ENCODE measurements at places on chromosomes 16 and 17.
A peak's percentile ranks its signal among the peaks of the same experiment; 100 is the strongest.

GRCh38 chr16:67191411-67191994 lies 452 bp upstream of the E2F4 start:
- DNase-seq: no peak

DNA sequence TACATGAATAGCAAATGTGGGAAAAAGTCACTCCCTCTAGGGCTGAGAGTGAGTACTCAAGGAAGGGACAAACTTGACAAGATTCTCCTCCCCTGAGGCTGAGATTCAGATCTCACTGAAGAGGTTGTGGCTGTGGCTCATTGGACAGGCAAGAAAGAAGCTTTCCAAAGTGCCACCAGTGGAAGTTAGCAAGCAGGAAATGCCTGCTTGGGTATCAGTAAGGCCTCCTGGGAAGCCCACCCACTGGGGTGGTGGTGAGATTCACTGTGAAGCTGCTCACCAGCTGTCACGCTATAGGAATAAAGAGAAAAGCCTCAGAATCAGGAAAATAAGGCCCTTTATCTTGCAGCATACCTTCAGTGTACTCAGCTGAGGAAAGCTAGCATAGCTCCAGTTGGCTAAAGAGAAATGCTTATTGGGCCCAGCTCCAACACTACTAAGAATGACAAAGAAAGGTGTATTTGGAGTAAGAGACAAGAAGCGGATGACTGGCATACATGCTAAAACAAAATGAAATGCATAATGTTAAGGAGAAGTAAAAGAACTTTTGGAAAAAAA lies 274.4 kb upstream of the TOM1L1 start:
- DNase-seq: no peak

DNA sequence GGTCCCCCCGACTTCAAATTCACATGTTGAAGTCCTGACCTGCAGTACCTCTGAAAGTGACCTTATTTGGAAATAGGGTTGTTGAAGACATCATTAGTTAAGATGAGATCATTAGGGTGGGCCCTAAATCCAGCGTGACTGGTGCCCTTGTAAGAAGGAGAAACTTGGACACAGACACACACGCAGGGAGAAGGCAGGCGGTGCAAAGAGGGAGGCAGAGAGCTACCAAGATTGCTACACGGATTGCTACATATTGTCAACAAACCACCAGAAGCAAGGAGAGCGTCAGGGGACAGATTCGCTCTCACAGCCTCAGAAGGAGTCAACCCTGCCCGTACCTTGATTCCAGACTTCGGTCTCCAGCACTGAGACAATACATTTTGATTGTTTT lies 6.8 kb upstream of the WBP2 start:
- DNase-seq: no peak

GRCh38 chr16:59971264-59971663 lies 1237.1 kb upstream of the GOT2 start:
- DNase-seq: no peak

- no peak for DNase-seq
Measured at GRCh38 chr16:58399718-58400633, 7.7 kb downstream of the GINS3 start.

- no peak for DNase-seq
Measured at GRCh38 chr17:8506145-8506544, 70.5 kb downstream of the NDEL1 start.

DNA sequence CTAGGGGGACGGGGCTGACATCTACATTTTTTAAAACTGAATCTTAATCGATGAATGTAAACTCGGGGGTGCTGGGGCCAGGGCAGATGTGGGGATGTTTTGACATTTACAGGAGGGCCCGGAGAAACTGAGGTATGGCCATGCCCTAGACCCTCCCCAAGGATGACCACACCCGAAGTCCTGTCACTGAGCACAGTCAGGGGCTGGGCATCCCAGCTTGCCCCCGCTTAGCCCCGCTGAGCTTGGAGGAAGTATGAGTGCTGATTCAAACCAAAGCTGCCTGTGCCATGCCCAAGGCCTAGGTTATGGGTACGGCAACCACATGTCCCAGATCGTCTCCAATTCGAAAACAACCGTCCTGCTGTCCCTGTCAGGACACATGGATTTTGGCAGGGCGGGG lies 21.4 kb downstream of the ADAM11 start:
- no peak for DNase-seq

- no peak for DNase-seq
Measured at GRCh38 chr17:1878419-1879121, 48.8 kb downstream of the RPA1 start.

DNA sequence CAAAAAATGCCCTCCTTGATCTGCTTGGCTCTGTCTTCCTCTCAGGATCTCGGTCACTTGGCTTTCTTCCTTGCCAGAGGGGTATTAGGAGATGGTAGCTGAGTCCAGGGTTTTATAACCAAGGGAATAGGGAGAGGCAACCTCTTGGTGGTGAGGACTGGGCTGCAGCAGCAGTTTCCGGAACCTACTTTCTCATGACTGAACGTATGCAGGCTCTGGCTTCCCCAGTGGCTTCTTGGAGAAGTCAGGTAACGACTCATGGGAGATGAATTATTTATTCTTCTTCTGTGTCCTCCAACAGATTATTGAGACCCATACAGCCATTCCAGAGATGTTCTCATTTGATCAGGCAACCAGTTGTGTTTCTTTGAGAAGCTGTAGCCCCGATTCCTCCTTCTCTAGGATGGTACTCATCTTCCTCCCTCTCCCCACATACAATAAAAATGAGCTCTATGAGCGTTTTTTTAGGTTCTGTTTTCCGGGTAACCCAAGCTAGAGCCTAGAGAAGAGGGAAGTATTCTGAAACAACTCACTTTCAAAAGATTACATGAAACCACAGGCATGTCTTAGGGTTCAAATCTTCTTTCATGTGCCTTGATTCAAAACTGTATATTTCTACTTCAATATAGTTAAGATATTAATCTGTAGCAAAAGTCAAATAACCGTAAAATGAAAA lies 22.3 kb upstream of the DHX40 start:
- no peak for DNase-seq

- DNase-seq: no peak
Measured at GRCh38 chr16:2244301-2244700, 7.1 kb downstream of the ECI1 start.

GRCh38 chr17:65518256-65518655 lies 43.2 kb downstream of the AXIN2 start:
- no peak for DNase-seq

GRCh38 chr17:64185101-64185500 lies 55.2 kb upstream of the ERN1 start:
- no peak for DNase-seq

GRCh38 chr16:4649744-4650442 lies 25.3 kb downstream of the MGRN1 start:
- no peak for DNase-seq

GRCh38 chr16:6884002-6884401 lies 448.6 kb upstream of the RBFOX1 start:
- DNase-seq: no peak

DNA sequence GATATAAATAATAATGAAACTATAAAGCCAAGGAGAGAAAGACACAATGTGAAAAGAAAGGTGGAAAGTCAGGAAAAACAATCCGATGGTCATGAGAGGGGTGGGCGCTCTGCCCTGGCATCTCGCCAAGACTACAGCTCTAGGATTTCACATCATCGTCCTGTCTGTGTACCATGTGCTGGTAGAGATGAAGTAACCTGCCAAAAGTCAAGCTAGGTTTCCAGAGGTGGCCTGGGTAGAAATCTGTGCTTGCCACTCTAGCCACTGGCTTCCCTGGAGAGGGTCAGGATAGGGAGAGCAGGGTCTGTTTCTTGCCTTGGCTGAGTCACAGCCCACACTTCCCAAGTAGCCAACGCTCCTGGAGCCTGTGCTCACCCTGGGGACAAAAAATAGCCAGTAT lies 31.0 kb upstream of the TRAP1 start:
- no peak for DNase-seq

- no peak for DNase-seq
Measured at GRCh38 chr17:15087946-15088345, 177.2 kb downstream of the PMP22 start.

DNA sequence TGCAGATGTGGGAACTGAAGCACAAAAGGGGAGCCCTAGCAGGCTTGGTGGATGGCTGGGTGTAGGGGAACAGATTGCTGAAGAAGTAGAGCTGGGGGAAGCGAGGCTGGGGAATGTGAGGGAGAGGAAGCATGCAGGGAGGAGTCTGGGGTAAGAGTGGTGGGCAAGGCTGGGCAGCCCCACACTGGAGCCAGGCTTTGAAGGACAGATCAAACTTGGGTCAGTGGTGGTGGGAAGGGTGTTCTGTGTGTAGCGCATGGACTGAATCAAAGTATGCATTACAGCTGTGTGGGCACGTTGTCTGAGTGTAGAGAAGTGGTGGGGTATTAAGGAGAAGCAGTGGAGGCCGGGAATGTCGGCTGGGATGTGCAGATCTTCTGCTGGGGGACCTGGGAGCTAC lies 116.0 kb downstream of the CYLD start:
- no peak for DNase-seq

DNA sequence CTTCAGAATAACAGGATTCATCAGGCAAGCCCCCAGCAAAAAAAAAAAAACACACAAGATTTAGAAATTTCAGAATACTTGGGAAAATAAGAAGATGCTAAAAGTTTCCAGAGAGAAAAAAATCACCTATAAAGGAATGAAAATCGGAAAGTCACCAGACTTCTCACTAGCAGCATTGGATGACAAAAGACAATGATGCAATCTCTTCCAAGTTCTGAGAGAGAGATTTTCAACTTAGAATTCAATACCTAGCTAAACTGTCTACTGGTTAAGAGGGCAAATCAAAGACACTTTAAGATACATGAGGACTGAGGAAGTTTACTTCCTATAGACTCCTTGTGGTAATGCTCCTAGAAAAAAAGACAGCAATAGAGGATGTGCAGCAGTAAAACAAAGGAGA lies 23.9 kb upstream of the TNS4 start:
- no peak for DNase-seq

DNA sequence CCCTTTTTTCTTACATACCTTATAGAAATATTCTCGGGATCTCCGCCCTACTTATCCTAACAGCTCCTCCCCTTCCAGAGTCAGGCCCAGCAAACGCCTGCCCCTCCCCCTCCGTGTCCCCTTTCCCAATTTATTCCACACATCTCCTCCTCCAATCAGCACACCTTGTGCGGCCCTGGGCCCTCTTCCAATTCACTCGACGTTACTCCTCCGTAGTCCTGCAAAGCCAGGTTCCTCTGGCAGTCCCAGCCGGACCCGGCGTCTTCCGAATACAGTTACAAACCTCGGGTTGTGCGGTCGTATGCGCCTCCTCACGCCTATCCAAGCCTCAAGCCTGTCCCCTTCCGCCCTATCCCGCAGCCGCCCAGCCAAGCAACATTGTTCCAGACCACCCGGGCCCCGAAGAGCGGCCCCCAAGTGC lies 677 bp downstream of the CBX1 start:
- peak; percentile 58 for DNase-seq
